Stimulated activated CD8-positive, alpha-beta memory T cell treated with anti-CD3 and anti-CD28 coated beads, Interleukin-7, amount 100 ng/mL, for 1 hour (primary cell): ENCODE measurements at places on chromosomes 1 and 21.

DNA sequence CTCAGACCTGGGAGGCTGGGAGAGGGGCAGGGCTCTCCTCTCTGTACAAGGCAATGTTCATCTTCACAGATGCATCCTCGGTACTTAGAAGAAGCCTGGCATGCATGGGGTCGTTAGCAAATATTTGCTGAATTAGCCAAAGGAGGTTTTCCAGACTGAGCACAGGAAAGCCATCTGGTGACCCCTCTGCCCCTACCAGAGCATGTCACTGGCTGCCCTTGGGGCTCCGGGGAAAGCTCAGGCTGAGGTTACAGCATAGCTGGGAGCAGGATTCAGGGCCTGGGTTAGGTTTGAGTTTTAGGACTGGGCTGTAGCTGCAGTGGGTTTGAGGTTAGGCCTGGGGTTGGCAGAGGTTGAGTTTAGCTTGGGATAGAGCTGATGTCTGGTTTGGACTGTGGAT, 43.4 kb upstream of the ZBTB40 start:
- no peak for DNase-seq

DNA sequence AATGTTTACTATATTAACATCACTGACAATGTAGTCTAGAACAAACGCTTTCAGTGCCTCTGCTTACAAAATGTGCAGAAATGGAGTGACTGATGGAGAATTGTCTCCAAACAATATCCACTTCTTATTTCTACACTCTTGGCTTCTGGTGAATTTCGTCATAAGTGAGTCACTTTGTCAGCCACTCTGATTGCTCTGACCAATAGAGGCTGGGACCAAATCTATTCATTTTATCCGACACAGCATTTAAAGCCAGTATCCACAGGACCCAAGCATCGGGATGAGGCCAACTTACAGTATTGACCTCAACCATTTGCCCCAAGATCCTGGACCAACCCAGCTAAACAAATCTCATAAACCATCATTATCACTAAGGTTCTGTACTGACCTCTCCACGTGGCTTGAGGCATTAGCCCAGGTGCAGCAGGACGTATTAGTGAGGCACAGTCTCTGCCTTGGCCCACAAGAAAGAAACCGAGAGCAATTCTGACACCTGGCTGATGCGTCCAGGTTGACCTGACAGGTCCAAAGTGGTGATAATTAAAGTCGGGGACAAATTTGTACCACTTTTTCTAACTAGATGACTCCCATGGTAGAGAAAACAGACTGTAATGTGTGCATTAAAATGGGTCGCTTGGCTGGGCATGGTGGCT, 53.3 kb upstream of the ERO1B start:
- DNase-seq = no peak

DNA sequence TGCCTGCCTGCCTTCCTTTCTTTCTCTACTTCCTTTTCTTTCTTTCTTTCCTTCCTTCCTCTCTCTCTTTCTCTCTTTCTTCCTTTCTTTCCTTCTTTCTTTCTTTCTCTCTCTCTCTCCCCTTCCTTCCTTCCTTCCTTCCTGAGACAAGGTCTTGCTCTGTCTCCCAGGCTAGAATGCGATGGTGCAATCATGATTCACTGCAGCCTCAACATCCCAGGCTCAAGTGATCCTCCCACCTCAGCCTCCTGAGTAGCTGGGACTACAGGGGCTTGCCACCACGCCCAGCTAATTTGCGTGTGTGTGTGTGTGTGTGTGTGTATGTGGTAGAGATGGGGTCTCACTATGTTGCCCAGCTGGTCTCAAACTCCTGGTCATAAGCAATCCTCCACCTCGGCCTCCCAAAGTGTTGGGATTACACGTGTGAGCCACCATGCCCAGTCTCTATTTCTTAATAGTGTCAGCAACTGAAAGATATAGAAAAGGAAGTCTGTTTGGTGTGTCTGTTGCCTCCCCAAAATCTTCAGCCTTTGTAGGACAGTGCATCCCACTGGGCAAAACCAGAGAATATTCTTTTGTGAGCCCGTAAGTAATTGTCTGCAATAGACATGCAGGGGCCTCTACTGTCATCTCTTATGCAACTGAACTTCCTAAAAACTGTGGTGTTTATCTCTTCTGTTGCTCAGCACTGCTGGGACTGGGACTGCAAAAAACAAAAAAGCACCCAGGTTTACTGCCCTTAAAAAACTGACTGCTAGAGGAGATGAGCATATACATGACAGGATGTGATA, 20.9 kb upstream of the RAB4A start:
- DNase-seq = no peak

DNA sequence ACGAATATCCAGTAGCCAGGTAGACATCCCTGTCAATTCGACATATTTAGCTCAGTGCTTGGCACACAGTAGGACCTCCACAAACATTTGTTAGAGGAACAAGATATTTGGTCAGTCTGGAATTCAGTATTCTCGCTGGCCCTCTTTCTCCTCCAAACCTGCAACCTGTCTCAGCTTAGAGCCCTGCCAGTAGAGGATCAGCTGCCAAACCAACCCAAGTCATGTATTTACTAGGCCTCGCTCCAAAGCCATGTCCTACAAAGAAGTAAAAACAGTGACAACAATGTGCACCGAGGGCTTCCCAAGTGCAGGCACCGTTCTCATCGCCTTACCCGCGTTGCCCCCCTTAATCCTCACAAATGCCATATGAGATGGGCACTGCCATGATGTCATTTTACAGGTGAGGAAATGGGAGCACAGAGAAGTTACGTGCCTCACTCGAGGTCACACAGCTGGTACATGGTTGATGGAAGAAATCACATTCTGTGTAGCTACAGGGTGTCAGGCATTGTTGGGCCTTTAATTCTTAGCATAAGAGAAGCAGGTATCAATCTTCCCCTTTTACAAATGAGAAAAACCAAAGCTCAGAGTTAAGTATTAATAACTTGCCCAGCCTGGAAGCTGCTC, 26.0 kb upstream of the CDCA8 start:
- DNase-seq = no peak

DNA sequence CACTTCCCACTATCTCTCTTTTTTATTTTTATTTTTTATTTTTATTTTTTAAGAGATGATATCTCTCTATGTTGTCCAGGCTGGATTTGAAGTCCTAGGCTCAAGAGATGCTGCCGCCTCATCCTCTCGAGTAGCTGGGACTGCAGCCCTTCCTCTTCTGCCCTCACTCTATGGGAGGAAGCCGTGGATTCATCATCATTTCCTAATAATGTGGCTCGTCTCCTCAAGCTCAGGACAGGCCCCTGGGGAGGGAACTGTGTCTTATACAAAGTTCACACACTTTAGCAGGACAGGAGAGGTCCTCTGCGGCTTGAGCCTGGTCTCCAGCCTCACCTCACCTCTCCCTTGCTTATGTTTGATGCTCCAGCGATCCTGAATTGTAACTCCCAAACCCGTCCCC, 16.5 kb upstream of the IFFO2 start:
- no peak for DNase-seq

DNA sequence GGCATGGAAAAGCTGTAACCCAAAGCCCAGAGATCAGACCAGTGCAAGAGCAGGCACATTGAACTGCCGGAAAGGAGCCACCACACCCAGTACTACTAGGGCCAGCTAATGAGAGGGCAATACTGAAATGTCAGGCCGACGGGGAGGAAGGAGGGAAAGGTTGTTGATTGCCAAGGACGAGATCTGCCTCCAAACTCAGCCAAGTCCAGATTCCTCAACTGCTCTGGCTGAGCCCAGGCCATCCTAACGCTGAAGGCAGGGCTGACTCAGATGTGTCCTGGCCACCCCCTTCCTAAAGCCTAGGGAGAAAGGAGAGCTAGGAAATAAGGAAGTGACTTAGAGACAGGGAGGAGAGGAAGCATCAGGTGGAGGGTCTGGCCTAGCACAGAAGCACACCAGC, 42.1 kb upstream of the IPO9 start:
- no peak for DNase-seq

DNA sequence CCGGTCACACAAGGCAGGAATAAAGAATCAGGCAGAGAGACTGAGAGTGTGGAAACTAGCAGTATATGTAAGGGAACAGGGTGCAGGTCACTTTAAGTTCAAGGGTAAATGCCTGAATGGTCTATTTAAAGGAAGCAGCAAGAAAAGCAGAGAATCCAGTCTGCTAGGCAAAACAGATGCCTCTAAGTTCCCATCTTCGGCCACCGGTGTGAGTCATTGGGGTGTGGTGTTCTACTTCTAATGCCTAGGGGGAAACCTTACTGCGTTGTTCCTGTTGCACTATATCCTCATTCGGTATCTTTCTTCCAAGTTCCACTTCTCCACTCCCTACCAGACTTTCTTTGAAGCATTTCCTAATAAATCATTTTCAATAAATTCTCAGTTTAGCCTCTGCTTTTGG, 259.9 kb downstream of the HHIPL2 start:
- no peak for DNase-seq

DNA sequence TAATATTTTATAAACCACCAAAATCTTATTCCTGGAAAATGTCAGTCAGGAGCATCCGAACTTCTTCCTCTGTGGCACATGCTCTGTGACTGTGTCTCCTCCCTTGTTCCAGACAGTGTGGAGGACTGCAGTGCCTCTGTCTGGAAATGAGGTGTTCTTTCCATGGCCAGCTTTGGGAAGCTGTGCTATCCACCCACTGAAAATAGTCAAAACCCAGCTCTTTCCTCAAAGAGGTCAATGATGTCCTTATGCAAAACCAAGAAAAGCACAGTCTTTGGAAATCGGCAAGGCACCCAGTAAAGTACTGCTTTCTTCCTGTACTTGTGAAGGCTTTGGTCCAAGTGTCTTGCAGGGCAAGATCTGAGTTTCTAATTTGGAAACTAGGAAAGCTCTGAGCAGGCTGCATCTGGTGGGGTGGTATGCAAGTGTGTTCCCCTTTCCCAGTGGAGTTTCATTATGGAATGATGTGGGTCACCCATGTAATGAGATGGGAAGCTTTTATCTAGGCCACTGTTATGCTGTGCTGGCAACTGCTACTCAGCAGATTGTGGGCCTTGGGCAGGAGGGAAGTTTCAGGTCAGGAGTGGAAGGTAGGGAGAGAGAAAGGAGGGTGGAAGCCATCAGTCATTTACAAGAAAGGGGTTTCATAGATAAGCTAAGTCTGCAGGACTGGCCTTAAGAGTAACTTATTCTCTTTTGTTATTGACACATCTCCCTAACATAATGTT, 6.0 kb downstream of the KIAA0040 start:
- no peak for DNase-seq

GRCh38 chr1:29767088-29767685, 530.9 kb downstream of the PTPRU start:
- DNase-seq = no peak

DNA sequence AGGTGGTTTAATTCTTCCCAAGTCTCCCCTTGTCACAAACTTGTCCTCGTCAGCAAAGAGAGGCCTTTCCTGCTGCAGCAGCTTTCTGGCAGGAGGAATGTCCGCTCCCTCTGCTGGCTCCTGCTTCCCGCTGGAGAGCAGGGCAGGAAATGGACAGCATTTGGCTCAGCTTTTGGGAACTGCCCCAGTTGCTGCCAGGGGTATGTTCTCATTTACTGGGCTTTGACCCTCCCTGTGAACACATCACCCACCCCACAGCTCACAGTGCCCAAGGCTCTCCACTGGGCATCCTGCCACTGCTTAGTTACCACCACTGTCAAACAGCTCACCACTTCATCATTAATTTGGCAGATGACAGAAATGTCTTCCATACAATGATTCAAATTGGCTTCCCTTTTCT, 75.4 kb downstream of the MRPL37 start:
- no peak for DNase-seq

DNA sequence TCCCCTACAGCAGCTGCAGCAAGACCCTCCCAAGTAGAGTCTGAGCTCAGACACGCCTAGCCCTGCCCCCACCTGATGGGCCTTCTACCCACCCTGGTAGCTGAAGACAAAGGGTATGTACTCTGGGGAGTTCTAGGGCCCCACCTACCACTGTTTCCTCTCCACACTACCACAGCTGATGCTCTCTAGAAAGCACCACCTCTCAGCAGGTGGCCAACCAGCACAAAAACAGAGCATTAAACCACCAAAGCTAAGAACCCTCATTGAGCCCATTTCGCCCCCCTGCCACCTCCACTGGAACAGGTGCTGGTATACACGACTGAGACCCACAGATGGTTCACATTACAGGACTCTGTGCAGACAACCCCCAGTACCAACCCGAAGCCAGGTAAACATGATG, 258.9 kb downstream of the SETD4 start:
- DNase-seq = no peak

GRCh38 chr21:28233536-28234220, 759.0 kb downstream of the LTN1 start:
- DNase-seq = no peak

DNA sequence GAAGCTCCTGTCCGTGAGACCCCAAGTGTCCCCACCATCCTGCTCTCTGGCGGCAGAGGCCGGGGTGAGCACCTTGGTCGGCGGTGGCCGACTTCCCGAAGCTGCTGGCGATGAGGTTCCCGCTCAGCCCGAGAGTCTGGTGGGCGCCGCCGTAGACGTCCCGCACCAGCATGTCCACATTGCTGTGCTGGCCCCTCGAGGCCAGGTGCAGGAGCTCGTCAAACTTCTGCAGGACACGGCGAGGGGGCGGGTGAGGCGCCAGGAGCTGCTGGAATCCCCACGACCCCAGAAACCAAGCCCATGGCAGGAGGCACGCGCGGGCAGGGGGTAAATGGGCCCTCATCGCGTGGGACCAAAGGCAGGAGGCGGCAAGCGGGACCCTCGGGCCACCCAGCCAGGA, 6.7 kb downstream of the PANK4 start:
- no peak for DNase-seq

- DNase-seq = no peak
These were observed 1059.5 kb upstream of the ADGRL4 start for GRCh38 chr1:80066060-80066459.

DNA sequence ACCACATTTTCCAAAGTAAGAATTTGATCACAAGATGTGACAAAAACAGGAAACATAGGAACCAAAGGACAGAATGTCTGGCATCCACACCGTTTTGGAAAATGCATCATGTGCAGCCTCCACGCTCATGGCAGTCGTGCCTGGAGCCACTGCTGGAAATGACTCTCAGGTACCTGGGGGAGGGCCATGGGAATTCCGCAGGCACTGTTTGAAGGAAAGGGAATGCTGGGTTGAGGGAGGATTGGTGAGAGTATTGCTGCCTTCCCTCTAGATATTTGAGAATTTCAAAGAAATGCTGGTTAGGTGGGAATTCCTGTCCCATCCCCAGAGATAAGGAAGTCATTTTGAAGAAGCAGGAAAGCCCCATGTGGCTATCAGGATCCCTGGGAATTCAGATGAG, 10.8 kb downstream of the SLAMF1 start:
- no peak for DNase-seq

- no peak for DNase-seq
These were observed 55.8 kb upstream of the BMP8A start for GRCh38 chr1:39435597-39435996.

DNA sequence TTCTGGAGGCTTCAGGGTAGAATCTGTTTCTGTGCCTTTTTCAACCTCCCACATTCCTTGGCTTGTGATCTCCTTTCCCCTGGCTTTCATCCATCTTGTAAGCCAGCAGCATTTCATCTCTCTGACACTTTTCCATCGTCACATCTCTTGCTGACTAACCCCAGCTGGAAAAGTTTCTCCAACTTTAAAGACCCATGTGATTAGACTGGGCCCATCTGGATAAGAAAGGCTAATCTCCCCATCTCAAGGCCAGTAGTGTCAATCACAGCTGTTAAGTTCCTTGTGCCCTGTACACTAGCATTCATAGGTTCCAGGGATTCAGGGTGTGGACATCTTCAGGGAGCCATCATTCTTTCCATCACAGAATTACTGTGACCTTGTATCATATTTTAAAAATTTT, 452.1 kb downstream of the TTLL7 start:
- no peak for DNase-seq
